ENCODE measurements at places on chromosomes 6 and 20.

DNA sequence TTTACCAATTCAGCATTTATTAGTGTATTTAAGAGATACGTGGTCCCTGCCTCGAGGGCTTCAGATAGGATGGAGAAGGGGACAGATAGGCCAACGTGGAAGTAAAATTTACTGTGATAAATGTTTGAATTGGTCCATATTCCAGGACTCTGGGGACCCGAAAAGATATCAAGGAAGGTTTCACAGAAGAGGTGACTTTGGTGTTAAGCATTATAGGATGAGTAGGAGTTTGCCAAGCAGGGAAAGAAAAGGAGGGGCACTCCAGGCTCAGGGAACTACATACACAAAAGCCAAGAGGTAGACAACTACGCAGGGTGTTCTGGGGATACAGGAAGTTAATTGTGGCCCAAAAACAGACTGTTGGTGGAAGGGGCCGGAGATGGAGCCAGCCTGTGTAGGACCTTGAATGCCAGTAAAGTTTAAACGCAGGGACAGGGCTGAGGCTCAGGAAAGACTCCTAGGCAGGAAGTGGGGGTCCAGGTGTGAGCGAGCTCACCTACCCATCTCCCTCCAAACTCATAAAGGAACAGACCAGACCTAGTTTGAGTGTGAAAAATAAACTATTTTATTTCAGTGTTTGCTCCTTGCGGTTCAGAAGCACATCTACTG, 37.0 kb downstream of the TGM2 start:
- DNase-seq = no peak

DNA sequence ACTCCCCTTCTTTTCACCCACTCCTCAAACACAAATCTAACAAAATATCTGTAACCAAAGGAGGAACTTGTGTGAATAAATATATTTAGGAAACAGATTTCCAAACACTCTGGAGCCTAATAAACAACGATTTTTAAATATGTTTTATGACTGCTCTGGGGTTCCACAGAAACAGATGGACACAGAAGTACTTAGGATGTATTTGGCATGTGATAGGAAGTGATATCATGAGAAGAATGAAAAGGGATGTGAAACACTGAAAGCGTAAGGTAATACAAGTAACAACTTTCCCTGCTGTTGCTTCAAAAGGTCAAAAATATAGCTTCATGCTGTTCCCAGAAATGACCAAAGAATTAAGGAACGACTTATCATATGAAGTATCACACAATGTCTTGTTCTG, 26.1 kb upstream of the ENPP1 start:
- no peak for DNase-seq

DNA sequence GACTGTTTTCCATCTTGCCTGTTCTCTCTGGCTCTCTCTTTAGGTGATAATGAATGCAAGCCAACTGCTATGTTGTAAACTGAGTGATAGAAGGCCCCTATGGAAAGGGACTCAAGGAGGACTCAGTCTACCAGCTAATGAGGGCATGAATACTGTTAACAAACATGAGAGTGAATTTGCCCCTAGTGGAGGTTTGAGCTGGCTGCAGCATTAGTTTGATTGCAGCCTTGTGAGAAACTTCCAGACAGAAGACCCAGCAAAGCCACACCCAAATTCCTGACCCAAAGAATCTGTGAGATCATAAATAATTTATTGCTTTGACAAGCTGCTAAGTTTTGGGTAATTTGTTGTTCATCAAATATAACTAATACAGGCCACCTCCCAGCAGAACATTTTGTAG, 50.0 kb upstream of the PLCB1 start:
- DNase-seq = no peak

DNA sequence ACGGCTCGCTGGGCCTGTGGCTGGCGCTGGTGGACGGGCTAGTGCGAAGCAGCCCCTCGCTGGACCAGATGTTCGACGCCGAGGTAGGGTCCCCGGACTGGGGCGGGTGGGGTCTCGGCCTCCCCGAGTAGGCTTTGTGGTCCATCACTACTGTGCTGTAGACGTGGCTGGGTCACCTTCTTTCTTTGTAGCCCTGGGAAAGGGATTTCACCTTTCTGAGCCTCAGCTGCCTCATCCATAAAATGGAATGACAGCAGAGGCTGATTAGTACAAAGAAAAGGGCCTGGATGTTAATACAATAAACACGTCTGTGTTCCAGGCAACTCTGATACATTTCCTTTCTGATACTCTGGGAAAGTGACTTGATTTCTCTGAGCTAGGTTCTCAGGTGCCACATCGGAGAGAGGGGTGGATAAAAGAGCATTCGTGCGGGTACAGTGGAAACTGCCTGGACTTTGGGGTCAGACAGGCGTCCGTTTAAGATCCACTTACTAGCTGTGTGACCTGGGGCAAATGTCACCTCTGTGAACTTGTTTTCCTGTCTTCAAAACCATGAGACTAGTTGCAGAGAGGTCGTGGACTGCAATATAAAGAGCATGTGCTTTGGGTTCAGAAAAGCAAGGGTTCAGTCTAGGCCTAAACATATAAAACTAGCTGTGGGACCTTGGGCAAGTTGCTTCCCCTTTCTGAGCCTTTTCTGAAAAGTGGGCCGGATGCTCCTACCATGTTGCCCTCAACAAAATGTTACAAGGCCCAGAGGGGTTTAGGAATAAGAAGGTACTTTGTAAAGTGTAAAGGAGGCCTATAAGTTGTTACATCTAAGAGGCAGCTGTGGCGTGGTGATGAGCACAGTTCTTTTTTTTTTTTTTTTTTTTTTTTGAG, 896 bp downstream of the SYS1 start:
- no peak for DNase-seq

All from activated CD4-positive, CD25-positive, alpha-beta regulatory T cell (primary cell).